ENCODE measurements at places on chromosomes 4 and X.

GRCh38 chr4:140680686-140681085 is 75.5 kb downstream of the TBC1D9 start:
- DNase-seq = no peak

GRCh38 chrX:95040104-95040503 is 1366.1 kb downstream of the FAM133A start:
- DNase-seq = no peak

DNA sequence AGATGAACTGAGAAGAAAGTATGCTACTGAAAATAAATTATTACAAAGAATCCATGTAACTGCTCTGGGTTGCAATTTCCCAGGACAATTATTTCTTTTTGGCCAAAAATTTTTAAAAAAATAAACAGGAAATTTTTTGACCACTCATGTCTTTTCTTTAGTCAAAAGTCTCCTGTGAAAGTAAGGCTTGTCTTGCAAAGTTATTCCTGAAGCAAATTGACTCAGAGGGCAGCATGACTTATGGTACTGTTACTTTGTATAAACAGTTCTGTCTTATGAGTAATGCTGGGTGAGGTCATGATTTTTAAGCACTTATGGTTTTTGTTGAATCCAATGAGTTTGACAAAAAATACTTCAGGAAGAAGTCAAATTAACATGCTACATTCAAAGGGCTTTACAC is 292.8 kb upstream of the ARSJ start:
- no peak for DNase-seq

GRCh38 chr4:85147481-85148076 is 181.1 kb upstream of the WDFY3 start:
- DNase-seq = no peak

DNA sequence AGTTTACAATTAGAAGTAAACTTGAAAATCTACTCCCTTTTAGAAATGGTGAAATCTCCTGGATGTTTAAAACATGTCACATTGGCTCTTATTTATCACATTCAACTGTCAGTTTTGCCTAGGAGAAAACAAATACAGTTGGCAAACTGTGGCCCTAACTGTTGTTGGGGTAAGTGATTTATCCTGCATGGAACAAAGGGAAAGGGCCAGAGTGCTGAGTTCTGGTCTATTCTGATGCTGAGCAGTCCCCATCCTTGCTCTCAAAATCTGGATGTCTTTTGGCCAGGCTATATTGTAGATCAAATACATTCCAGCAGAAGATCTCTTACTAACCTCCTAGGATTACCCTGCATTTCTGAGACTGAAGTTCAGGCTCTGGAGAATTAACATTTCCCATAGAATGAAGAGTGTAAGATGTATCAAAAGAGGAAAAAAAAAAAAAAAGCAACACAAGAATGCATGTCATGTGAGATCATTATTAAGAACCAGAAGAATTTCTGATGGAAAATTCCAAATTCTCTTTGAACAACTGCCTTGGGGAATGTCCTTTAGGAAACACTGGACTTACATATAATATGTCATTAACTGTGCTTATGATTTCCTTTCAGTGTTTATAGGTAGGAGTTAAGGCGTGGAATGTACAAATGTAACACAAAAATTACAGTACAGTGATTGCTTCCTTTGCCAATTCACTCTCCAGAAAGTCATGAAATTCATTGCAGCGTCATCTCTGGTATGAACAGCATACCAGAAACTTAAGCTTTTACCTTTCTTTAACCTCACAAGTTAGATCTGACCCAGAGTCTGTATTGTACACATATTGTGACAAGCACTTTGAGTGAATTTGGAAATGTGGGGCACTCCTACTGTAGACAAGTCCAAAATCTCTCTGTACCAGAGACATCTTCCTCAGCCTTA is 1012.5 kb upstream of the LCORL start:
- DNase-seq = no peak

DNA sequence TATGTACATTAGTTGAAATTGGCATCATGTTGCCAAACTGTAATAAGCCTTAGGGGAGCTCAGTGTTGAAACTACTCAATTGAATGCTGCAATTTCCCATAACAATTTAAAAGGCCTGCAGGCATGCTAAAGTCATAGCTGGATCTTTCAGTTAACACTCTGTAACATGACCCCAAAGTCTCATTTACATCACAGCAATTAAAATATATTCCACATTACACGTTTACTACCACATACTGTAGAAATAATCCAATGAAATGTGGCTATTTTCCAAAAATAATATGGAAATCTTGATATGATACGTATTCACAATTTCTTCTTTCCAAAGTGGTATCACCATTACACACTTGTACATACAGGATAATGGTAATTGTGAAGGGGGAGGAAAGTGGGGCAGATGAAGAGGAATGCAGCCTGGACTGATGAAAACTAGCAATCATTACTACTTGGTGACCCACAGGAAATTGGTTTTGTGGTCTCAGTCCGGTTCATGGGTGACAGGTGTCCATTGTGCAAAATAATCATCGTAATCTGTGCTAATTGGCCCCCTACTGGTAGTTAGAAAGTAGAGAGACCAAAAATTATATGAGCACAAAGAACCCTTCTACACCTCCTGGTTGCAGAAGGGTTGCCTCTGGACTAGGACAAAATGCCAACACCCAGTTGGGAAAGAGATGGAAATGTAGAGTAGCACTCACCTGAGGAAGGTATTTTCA is 63.7 kb downstream of the TENM3 start:
- no peak for DNase-seq

- DNase-seq = no peak
These were observed 597.7 kb downstream of the PCDH18 start for GRCh38 chr4:136934601-136935000.

- peak; percentile 21 for DNase-seq
These were observed 80.7 kb upstream of the IGFBP7 start for GRCh38 chr4:57190601-57191481.

DNA sequence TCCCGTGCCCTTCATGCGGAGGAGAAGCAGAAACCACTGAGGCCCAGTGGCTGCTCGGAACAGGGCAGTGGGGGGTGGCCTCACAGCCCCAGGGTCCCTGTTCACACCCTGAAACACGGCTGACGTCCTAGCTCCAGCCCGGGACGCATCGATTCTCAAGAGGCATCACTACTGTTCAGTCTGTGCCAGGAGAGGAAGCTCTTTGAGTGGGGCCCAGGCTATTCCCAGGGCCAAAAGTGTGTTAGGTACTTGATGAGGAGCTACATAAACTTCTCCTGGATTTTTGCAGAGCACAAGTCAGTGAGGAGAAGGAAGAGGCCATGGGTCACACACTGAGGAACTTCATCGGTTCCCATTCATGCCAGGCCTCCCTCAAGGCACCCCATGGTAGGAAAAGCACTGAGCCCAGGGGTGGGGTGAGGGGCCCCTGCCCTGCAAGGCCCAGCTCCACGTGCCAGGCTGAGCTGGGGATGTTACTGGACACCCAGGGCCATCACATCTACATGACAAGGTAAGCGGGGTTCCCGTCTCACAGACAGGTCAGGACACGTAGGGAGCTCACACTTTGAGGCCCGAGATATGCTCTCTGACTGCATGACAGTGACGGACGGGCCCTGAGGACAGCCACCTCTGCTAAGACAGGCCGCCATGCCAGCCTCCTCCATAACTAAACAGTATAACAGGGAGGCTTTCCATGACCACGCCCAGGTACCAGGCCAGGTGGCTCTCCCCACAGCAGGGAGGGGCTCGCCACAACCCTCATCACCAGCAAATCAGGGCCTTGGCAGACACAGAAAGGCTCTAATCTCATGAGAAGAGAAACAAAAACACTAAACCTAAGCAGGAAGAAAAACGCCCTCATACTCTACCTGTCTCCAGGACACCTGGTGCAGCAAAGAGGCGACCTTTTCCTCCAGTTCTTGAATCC is 12.4 kb downstream of the TNIP2 start:
- no peak for DNase-seq

DNA sequence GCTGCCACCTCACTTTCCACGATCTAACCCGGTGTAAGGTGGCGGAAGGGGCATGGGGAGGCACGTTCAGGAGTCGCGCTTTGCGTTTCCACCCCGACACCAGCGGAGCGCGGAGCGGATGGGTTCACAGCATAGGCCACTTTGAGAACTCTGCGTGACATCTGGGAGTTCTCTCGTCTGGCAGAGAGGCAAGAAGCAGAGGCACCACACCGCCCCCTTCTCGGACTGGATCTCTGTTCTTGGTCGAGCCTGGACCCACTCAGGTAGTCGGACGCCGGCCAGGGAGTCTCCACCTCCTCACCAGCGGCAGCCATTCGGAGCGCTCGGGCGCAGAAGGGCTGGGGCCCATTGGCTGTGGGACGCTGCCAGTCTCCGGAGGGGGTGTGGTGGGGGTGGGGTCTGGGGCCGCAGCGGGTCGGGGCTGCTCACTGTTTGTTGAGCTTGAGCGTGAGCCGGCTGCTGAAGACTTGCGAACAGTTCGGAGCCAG is at the start of gene DACH2:
Gene DACH2, plus strand, starts transcription at position 428 of the 488 bp plus-strand sequence.
- DNase-seq = peak; percentile 10

DNA sequence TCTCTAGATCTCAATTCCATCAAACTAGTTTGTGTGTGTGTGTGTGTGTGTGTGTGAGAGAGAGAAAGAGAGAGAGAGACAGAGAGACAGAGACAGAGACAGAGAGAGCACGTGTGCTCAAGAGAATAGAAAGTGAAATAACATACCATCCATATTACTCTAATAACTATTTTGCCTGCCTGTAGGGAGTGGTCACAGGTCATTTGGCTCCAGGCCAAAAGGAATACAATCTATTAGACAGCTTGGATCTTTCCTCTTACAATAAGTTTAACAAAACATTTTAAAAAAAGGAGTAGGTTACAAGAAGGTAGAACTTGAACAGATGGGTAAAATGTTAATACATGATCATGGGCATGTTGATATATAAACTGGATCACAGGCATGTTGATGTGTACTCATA is 76.2 kb downstream of the COL4A6 start:
- DNase-seq = no peak

- DNase-seq = no peak
These were observed 52.9 kb downstream of the PPP2R2C start for GRCh38 chr4:6419452-6420028.

GRCh38 chr4:85986266-85986665 is 373.6 kb downstream of the MAPK10 start:
- no peak for DNase-seq

- no peak for DNase-seq
These were observed 20.3 kb upstream of the DYNLT3 start for GRCh38 chrX:37867536-37868153.

GRCh38 chr4:41146716-41147506 is 67.4 kb downstream of the APBB2 start:
- no peak for DNase-seq

- no peak for DNase-seq
These were observed 200.7 kb upstream of the PDE5A start for GRCh38 chr4:119829326-119829725.

- DNase-seq = no peak
These were observed 600 bp downstream of the RADX start for GRCh38 chrX:106612393-106612763.

- DNase-seq = no peak
These were observed 2.2 kb upstream of the SEPTIN11 start for GRCh38 chr4:76947369-76947768.

DNA sequence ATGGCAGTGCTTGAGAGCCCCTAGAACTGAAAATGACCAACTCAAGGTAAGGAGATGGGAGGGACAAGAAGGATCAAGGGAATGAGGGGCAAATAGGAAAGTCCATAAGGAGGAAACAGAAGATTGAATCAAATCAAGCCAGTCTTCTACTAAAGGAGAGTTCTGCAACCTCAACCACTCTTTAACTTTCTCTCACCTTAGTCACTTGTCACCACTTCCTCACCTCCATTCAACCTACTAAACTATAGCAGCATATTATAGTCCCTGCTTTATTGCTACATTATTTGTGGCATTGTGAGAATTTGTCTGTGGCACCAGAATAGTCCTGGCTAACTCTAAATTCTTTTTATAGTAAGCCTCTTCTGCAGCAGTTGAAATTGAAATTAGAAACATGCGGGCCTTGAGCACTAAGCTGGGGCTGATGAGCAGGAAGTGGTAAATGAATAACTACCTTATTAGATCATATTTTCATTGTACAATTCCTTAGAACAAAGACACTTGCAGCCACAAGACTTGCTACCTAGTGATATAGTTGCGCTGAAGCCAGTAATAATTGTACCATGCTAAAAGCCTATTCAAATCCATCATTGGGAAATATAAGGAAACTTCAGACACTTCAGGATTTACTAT is 336.9 kb downstream of the ZNF674 start:
- no peak for DNase-seq

GRCh38 chr4:81905971-81906370 is 434.3 kb upstream of the RASGEF1B start:
- DNase-seq = no peak

DNA sequence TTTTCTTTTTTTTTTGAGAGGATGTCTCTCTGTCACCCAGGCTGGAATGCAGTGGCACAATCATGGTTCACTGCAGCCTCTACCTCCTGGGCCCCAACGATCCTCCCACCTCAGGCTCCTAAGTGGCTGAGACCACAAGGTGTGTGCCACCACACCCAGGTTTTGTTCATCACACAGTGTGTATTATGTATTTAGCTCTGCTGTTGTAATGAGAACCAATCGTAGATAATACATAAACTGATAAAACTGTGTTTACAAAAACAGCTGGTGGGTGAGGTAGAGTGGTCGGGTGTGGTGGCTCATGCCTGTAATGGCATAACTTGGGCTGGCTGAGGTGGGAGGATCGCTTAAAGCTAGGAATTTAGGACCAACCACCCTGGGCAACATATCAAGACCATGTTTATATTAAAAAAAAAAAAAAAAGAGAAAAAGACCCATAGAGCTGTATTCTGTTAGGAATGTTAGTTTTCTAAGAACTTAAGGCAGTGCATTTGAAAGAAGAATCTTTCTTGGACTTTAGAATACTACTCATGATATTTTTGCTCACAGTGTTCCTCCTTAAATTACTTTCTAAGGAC is 34.9 kb downstream of the POLR2B start:
- DNase-seq = no peak

DNA sequence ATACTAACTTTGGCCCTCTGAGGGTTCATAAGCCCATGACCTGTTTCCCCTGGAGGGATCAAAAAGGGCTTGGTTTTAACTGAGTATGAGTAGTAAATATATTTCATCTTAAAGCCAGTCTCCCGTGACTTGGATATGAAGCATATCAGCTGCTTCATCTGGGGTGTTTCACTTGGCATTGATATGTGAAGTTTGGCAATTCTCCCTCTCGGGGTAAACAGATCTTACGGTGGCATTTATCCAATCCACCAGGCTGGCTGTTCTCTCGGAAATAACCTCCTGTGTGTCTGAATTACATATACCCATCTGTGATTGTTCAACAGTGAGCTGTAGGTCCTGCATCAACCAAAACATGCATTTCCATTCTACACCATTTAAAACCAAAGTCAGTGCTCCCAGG is 130.7 kb downstream of the ADAM29 start:
- no peak for DNase-seq

GRCh38 chr4:187387739-187388138 is 607.8 kb upstream of the ZFP42 start:
- DNase-seq = no peak

DNA sequence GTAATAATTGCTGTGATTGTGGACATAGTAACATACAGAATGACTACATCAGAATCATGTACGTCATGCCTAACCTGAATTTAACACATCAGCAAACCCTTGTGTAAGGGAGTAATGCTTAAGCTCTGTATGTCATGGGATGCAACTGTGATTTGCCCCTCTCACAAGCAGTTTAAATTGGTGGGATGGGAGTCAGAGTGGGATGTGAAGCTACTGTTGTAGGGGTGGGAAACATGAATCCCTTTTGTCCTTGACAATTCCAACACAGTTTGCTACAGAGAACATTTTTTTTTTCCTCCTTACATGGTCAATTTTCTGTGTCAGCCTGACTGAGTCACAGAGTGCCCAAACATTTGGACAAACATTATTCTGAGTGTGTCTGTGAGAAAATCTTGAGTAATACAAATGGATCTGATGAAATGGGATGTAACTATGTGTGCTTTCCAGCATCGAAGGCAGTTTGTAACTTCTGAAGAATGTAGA is 392.8 kb downstream of the GPM6A start:
- no peak for DNase-seq
